ENCODE measurements at places on chromosomes 7 and 10. TPM values are rescaled to one million over a fixed set of nuclear protein-coding genes. Genes with fewer than 3 reads are reported as not detected.

LOXL4 gene
- 0.68 TPM for total RNA-seq

CHAT gene
- total RNA-seq, result not detected

PKD2L1 gene
- total RNA-seq, result not detected

KIF11 gene
- total RNA-seq, result 8.8 TPM

MET gene
- 66.4 TPM for total RNA-seq

PRTFDC1 gene
- 8.0 TPM for total RNA-seq

ATP6V0A4 gene
- total RNA-seq, result 0.05 TPM

GNAT3 gene
- not detected for total RNA-seq

A1CF gene
- not detected for total RNA-seq

SEPHS1 gene
- 42.5 TPM for total RNA-seq

CACNB2 gene
- total RNA-seq, result not detected

ACTR1A gene
- 154 TPM for total RNA-seq

MOGAT3 gene
- not detected for total RNA-seq

CUZD1 gene
- 0.34 TPM for total RNA-seq

VPS50 gene
- 40.8 TPM for total RNA-seq

EPDR1 gene
- 1.7 TPM for total RNA-seq

SPRN gene
- total RNA-seq, result under 0.01 TPM

CEP55 gene
- total RNA-seq, result 18.9 TPM

LANCL2 gene
- 14.0 TPM for total RNA-seq

ZFAND4 gene
- 6.0 TPM for total RNA-seq

H2BK1 gene
- total RNA-seq, result not detected

GIMAP1 gene
- 28.2 TPM for total RNA-seq

POM121C gene
- total RNA-seq, result 15.3 TPM

SFRP5 gene
- total RNA-seq, result not detected

SUN3 gene
- not detected for total RNA-seq

SLC29A4 gene
- 1.0 TPM for total RNA-seq

FRMPD2 gene
- total RNA-seq, result 0.28 TPM

IMMP2L gene
- 8.8 TPM for total RNA-seq

ADRA2A gene
- not detected for total RNA-seq

CTAGE8 gene
- not detected for total RNA-seq

RET gene
- 1.0 TPM for total RNA-seq

STOX1 gene
- total RNA-seq, result 0.34 TPM

PHF14 gene
- total RNA-seq, result 45.8 TPM

PAPOLB gene
- 0.23 TPM for total RNA-seq

MRLN gene
- not detected for total RNA-seq

PHYH gene
- 9.1 TPM for total RNA-seq

PPP2R2D gene
- 39.6 TPM for total RNA-seq

ANKIB1 gene
- 43.7 TPM for total RNA-seq

RBM28 gene
- total RNA-seq, result 26.9 TPM

HGF gene
- total RNA-seq, result 3.4 TPM

BTBD16 gene
- total RNA-seq, result not detected

ARHGEF35 gene
- under 0.01 TPM for total RNA-seq

HTR5A gene
- not detected for total RNA-seq

AKR1D1 gene
- total RNA-seq, result not detected

ARMH3 gene
- 9.4 TPM for total RNA-seq

BAMBI gene
- total RNA-seq, result 2.4 TPM

LIPJ gene
- not detected for total RNA-seq

NPTX2 gene
- total RNA-seq, result 18.5 TPM

EMX2 gene
- 0.09 TPM for total RNA-seq

ZNF488 gene
- under 0.01 TPM for total RNA-seq

Measured in dermis blood vessel endothelial cell (primary cell).